ENCODE measurements at places on chromosomes 1 and 21.

GRCh38 chr1:151944857-151945575 lies 35.7 kb upstream of the THEM4 start:
- no peak for DNase-seq

DNA sequence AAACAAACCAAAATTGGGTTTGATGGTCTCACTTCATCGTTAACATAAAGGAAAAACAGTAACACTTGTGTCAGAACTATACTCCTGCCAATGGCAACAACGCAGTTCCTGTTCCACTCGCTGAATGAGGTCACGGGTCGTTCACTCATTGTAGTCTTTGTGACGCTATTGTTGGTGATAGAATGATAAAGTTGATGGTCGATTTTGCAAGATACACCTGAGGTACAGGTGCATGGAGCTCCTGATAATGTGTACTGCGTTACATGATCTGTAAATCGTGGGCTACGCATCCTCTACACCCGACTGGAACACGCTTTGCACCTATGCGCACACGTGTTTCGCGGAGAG lies 391 bp upstream of the CENPS start:
- DNase-seq: peak; percentile 66

DNA sequence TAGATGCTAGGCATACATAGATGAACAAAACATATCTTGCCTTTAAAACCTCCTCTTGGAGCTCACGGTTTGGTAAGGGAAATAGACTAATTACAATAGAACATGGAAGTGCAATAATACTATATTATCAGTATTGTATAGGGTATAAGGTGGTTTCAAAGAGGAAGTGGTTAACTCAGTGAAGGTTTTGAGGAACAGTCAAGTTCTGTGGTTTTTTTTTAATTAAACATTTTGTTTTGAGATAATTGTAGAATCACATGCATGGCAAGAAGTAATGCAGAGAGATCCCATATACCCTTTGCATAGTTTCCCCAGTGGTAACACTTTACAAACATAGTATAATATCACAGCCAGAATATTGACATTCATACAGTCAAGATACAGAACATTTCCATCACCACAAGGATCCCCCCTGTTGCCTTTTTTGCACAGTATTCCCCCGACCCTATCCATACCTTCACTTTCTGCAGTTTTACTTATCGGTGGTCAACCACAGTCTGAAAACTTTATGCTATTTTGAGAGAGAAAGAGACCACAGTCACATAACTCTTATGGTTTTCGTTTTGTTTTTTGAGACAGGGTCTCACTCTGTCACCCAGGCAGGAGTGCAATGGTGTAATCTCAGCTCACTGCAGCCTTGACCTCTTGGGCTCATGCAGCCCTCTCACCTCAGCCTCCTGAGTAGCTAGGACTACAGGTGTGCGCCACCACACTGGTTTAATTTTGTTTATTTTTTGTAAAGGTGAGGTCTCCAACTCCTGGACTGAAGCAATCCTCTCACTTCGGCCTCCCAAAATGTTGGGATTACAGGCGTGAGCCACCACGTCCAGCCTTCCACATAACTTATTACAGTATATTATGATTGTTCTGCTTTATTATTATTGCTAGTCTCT lies 60.5 kb upstream of the KIAA1614 start:
- DNase-seq: no peak

DNA sequence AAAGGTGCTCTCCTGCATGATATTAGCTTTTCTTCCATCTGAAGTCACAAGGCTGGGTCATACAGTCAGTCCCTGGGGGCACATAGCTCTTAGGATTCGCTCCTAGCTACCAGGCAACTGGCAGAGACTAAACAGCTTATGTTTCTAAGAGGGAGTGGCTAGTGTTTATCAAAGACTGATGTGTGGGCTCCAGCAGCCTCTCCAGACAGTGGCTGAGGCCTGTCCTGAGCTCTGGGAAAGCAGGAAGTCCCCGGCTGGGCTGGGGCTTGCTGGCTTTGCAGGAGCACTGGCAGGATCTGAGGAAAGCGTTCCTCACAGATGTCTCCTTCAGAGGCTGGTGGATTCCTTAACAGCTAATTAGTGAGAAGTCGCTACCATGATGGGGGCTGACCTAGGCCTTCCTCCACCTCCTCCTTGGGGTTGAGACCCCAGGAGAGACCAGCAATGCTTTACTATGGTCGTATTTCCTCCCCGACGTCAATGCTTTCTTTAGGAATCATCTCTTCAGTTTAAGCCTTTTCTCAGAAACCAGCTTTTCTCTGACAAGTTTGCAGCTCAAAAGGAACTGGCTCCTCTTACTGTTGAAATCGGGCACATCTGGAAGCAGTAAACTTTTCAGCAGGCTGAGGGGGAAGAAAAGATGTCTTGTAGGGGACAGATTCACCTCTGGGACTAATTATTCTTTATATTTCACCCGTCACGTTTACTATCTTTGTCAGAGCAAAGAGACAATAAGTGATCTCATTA lies 33.5 kb upstream of the HHAT start:
- no peak for DNase-seq

DNA sequence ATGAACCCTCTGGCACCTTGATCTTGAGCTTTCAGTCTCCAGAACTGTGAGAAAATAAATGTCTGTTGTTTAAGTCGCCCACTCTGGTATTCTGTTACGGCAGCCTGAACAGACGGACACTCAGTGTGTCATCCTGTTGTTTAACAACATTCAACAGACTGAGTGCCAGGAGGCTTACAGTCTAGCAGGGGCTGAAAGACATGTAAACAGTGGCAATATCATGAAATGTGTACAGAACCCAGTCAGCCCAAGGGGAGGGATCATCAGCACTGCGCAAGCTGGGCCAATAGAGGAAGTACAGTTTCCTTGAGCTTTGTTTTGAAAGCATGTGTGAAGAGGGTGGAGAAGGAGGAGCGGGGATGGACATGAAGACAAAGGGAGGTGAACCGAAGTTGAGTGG lies 13.6 kb downstream of the DIP2A start:
- DNase-seq: no peak

- no peak for DNase-seq
Observed at GRCh38 chr1:25760122-25760719, 39.8 kb upstream of the SELENON start.

DNA sequence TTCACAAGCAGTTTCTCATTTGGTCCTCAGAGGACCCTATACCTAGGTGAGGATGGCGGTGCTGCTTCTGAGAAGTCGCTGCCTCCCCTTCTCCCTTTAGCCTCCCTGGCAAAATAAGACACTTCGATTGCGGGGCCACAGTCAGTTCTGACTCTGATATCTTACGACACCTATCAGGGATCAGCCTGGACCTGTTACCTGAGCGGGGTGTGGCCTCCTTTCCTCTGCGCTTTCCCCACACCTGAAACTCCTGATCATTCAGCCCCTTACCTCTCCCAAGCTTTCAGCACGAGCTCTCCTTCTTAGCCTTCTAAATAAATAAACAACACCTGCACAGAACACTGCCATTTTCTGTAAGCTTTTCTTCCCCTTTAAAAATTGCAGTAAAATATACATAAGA lies 24.6 kb upstream of the GPR137B start:
- no peak for DNase-seq

GRCh38 chr1:23369335-23370013 lies at the start of gene ZNF436:
TSS of gene ZNF436 (minus strand) at chr1:23369836. CDS start at chr1:23368005, 1,831 bp downstream.
- peak; percentile 67 for DNase-seq

All from pulmonary artery endothelial cell (primary cell).